ENCODE measurements at places on chromosomes 5 and 9.

GRCh38 chr5:57210633-57211032 lies 36.8 kb downstream of the GPBP1 start:
- DNase-seq = no peak

DNA sequence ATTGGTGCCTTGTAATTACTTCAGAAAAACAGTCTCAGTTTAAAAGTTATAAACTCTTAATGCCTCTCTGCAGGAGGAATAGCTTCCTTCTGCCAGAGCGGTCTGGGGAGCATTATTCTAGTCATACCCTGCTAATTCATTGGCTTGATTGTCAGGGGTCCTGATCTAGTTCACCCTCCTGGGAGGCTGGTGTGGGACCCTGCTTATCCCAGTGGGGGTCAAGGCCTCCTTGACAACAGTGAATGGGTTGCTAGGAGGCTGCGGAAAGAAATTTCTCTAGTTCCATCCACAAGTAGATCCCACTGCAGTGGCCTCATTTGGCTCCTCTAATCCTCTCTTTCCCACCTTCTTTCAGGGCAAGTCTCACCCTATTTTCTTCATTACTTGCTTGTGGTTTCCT lies 105.7 kb downstream of the TMC1 start:
- DNase-seq = no peak

DNA sequence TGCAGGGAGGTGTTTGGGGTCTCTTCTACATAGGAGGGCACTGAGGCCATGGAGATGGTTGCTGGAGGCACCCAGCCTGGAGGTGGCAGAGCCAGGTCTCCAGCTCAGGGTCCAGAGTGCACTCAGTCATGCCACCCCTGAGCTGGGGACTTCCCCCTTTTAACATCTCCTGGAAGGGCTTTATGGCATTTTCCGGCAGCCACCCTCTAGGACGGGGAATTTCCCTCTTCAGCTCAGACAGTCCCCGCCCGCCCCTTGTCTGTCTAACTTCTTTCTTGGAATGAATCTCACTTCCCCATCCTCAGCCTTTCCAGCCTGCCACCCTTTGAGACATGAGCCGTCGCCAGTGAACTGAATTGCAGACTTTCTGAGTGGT lies 49.9 kb downstream of the COL15A1 start:
- DNase-seq = no peak

DNA sequence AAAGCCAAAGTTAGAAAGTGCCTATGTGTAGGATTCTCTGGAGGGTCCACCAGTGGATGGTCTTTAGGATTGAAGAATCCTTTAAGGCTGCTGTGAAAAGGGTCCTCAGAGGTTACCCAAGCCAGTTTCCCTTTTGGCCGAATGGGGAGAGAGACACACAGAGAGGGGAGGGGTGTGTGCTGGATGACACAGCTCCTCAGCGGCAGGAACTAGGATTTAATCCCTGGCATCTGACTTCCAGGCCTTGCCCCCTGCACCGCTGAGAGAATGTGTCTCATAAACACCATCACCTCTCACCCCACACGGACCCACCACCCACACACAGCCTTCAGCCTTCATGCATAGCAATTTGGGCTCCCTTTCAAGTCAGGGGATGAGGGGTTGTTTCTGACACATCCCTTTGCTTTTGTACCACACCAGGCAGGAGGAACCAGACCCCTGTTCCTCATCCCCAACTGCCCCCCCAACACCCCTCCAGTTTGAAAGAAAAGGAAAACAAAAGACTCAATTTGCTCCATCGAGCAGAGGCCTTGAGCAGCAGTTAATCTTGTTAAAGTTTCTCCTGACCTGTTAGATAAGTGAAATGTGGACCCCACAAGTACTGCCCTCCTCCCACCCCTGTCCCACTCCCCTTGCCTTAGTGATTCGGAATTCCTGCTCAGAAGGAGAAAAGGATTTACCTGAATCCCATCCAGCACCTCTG lies 4.0 kb downstream of the PAPPA start:
- DNase-seq = peak; percentile 72

DNA sequence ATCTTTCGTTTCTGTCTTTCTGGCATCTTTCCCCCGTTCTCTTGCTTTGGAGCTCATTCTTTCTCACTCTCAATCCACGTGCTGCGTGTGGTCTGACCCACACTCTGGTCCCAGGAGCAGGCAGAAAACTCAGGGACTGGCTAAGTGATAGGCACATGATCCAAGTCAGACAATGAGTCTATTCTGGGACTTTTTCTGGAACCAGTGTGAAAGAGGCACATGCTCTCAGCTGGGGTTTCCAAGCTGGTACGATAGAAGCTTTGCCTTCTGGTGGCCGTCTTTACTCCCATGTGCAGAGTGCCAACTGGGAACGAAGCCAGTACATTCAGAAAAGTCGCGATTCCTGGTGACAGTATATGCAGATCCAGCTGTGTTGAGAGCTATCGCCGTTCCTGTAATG lies 94.4 kb downstream of the PDZD2 start:
- no peak for DNase-seq

DNA sequence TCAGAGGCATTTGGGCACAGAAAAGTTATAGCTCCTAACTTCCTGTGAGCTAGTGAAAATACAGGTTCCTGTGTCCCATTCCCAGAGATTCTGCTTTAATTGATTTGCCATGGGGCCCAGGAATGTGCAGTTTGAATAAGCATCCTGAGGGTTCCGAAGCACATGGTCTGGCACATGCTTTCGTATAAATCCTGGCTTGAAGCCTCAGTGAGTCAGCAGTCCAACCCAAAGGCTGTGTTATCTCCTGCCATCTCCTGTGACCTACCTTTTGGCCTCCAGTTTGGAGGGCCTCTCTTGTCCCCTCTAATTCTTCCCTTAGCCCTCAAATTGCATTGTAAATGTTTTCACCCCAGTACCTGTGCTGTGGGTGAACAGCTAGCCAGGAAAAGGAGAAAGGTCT lies 183.8 kb downstream of the NR3C1 start:
- peak; percentile 20 for DNase-seq

DNA sequence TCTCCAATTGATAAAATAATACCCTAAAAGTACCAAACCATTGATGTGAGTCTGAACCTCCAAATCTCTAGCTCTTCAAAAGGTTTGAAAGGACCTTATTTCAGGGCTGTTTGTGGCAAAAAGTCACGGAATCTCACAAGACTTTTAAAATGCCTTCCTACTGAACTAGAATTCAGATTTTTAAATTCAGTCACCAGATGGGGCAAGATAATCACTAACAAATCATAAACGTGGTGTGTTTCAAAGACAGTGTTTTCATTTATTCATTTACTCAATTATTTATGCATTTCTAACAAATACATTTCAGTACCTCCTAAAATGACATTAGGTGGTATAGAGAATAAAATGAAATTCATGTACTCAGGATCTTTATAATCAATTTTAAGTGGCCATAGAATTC lies 68.2 kb upstream of the SMC2 start:
- peak; percentile 1 for DNase-seq

GRCh38 chr5:59596586-59597350 lies 296.8 kb downstream of the PDE4D start:
- DNase-seq = peak; percentile 53

GRCh38 chr5:125609011-125609410 lies 814.2 kb upstream of the GRAMD2B start:
- DNase-seq = no peak

GRCh38 chr5:100303216-100303615 lies 232.0 kb upstream of the FAM174A start:
- DNase-seq = no peak

- no peak for DNase-seq
These were observed 77.9 kb downstream of the TRIM32 start for GRCh38 chr9:116765011-116765410.

DNA sequence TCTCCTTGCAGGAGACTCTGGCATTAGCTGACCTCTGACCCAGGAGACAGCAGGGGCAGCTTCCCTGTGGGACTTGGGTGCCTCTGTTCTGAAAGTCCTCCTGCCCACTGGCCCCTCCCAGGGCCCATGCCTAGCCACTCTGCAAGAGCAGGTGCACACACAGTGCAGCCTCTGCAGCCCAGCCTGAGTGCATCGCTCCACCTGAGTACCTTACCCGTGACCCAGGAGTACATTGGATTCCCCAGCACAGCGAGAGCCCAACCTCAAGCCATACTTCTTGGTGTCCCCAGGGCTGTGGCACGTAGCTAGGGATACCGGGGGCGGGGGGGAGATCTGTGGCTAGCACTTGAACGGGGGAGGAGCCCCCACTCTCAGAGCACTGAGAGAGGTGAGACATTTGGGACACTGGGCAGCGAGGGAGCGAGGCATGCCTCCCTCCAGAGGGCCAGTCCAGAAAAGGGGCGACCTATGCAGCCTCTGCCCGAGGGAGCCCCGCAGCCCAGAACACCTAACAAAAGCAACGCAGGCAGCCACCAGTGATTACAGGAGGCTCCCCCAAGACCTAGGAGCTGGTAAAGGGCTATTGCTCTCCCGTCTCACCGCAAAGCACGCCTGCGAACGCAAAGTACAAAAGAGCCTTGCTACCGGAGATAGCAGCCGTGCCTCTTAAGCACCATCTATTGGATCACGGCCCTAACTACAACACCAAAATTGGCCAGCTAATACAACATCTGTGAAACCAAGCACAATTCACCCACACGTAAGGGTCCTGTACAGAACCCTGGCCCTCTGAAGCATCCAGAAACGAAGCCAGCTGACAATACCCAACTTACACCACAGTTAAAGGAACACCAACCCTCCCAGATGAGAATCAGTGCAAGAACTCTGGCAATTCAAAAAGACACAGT lies 826 bp upstream of the PRDM9 start:
- no peak for DNase-seq

GRCh38 chr9:96376891-96377874 lies 6.3 kb downstream of the SLC35D2 start:
- peak; percentile 56 for DNase-seq

- DNase-seq = no peak
These were observed 2.4 kb upstream of the ANKDD1B start for GRCh38 chr5:75608870-75609269.

DNA sequence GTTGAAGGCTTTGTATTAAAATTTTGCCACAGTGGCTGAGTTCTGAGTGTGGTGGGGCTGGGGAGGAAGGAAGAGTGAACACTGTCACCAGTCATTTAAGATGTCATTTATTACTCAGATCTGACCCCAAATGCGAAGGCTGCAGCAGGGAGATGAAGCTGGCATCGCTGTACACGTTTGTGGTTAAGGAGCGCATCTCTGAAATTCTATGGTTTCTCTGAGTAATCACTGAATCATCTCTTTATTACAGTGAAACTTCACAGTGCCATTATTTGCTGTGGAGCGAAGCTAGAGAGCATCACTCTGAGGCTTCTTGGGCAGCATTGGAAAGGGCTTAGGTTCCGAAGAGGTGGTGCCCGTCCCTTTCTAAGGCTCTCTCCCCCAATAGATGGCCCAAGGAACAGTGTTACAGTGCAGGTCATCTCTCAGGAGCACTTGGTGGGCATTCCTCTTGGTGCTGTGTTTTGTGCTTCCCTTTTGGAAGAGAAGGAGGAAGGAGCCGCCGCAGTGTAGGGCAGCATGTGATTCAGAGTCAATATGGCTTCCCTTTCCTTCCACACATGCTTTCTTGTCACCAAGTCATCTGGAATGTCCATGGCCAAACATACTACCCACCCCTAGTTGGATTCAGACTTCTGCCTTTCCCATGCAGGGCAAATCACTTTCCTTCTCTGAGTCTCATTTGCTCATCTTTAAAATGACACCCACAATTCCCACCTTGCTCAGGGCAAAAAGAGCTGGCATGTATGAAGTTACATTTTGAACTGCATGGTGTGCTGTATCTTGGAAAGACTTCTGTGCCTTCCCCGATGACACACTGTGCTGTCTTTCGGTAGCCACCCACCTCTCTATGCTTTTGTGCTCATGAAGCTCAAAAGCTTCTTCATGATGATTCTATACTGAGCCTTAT lies 9.3 kb upstream of the TEX48 start:
- DNase-seq = peak; percentile 95

DNA sequence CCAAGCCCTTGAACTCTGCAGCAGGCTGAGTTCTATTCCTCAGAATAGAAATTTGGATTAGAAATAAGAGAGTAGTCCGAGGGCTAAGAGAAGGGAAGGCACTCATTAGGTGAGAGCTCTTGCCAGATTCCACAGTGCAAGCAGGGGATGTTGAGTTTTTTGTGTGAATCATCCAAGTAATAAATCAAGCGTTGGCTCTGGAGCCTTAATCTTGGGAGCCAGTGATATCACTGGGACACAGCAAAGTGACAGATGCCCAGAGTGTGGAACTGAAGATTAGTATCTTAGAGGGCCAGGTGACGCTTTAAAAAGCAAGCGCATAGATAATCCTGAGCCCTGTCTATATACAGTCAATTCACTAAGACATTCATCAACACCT lies 60.3 kb downstream of the FOXD1 start:
- DNase-seq = peak; percentile 46

- DNase-seq = no peak
These were observed 8.5 kb downstream of the GOLPH3 start for GRCh38 chr5:32165597-32165996.

DNA sequence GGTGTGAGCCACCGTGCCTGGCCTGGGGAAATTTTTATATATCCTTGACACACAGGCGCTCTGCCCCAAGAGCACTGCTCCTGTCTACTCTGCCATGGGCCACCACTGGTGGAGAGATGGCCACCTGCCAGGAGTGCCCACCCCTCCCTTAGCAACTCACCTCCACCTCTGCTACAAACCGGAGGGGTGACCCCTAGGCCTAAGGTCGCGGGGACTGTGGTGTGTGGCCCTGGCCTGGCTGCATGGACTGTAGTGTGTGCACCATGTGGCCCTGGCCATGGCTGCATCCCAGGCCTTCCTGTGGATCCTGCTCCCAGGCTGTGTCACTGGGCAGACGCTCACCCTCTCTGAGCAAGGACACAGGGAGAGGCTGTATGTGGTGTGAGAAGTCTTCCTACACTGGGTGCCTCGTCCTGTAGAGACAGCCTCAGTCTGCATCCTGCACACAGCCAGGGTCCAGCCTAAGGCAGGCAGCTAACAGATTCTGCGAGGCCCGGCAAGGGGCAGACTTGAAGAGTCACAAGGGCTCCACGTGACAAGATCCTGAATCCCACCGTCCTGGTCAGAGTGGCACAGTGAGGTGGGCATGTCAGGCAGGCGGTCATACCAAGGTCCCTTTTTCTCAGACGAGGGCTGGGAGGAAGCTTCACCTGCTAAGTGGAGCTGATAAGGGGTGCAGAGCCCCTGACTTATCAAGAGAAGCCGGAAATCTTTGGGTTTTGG lies 10.3 kb downstream of the NINJ1 start:
- DNase-seq = no peak

GRCh38 chr5:141633871-141634561 lies 2.6 kb downstream of the HDAC3 start:
- no peak for DNase-seq

DNA sequence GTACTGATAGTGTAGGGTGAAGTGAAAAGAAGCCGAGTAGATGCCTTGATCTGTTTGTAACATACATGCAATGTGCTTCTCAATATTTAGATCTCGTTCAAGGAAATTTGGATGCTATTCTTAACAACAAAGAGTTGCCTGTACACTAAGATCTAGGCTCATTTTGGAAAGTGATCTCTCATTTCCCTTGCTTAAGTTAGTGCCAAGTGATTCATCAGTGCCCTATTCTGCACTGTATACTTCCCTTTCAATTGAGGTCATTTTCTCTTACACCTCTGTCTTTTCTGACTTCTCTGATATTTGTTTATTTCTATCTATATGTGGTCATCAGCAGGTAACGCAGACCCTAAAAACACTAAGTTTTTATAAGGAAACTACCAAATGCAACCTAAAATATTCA lies 528.6 kb upstream of the PTPRD start:
- DNase-seq = no peak

GRCh38 chr5:89930591-89931392 lies 478.8 kb downstream of the CETN3 start:
- peak; percentile 63 for DNase-seq
